ENCODE measurements at places on chromosomes 12 and 14.

DNA sequence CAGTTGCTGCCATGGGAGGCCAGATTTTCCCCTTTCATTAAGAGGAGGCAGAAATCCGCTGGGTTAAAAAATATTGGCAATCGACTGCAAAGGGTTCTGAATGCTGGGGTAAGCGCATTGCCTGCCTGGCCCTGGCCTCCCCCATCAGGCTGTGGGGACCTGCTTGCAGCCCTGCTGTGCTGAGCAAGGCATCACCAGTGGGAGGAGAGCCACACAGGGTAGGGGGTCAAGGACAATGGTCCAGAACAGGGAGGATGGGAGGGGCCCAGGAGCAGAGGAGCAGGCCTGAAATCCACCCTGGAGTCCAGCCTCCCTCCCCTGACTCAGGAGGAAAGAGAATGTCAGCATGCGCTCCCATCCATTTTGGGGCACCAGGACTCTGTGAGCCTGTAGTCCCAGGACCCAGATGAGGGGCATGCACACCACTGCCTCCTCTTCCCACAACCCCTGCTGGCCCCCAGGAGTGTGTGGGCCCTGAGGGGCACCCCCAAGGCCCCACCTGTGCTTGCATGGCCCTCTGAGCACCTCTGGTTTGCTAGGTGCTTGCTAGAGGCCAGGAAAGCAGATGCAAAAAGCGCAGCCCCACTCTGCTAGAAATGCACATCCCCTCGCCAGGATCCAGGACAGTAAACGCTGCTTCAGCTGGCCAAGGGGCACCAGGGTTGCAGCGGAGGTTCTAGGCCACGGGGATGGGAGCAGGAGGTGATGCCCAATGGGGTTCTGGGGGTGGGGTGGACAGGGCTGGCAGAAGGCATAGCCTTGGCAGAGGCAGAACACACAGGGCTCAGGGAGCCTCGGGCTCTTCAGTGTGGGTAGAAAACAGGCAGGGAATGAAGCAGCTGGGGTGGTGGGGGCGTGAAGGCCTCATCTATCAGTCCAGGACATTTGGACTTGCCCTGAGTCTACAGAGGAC is 14.6 kb downstream of the TESC start:
- no peak for DNase-seq

GRCh38 chr14:20428010-20428365 is 8.0 kb downstream of the KLHL33 start:
- no peak for DNase-seq

DNA sequence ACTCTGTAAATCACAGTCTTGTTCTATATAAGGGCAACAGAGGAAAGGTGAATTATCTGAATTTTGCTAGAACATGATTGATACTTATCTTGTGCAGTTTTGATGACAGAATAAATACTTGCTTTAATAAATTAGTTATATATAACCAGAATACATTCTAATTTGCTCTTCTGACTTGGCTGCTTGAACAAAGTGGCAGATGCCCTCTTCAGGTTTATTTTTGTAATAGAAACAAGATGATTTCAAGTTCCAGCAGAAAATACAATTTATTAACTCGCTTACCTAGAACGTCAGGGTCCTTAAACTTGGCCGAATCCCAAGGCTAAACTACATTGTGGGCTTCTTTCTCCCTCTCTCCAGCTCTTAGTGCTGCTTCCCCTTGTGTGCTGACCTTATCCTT is 57.6 kb upstream of the SSTR1 start:
- no peak for DNase-seq

DNA sequence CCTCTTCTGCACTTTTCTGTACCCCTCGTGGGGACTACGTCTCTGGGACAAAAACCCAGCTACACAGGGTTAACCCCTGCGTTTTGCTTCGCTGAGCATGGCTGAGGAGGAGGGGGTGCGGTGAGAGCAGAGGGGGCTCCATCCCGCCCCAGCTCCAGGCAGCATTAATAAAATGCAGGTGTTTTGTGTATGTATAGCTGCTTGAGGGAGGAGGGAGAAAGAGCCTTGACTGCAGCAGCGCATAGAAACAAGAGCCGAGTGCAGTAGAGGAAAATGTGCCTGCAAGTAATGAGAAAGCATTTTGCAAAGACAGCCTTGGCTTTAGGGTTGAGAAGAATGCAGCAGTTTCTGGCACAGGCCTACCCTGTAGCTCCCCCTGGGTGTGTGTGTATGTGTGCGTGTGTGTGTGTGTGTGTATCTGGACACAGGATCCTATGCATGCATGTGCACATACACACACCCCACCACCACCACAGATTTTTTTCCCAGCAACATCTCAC is 103.9 kb downstream of the ZFP36L1 start:
- DNase-seq = no peak

DNA sequence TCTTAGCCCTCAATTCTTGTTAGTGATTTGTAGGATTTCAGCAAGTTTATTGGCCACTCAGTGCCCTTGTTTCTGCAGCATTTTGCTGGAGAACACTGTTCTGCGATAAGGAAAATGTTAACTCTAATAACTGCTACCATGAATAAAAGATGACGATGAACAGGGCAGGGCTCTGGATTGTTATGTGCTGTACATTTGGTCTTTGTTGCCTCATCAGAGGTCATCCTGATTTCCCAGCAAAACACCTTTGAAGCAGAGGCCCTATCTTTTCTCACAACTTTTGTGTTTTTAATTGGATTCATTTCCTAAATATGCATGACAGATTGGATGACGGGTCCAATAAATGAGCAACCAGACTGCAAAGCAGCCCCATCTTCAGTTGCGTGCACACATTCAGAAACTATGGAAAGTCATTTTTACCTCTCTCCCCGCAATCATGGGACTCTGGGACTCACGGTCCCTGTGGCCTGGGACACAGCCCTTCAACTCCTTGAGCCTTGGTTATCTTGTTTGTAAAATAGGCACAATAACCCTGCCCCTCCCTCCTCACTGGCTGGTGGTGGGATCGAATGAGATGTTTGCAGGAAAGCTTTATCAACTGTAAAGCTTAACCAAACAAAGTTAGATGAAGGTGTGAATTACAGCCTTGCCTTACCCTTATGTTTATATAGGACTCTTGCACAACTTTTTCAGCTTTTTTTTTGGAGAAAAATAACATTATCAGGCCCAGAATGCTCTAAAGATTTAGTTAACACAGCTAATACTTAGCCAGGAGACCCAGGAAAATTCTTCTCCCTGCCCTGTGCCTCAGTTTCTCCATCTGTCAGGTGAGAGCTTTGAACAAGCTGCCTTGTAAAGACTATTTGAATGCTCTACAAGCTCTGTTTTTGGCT is 45.4 kb downstream of the RPH3A start:
- no peak for DNase-seq

DNA sequence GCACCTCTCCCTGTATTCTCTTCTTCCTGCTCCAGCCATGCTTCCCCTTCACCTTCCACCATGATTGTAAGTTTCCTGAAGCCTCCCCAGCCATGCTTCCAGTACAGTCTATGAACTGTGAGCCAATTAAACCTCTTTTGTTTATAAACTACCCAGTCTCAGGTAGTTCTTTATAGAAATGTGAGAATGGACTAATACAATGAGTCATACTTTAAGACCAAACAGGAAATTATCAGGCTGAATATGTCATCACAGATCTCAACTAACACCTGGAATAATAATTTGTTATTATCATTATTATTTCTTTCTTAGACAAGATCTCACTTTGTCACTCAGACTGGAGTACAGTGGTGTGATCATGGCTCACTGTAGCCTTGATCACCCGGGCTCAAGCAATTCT is 85.4 kb downstream of the KCNMB4 start:
- DNase-seq = no peak

DNA sequence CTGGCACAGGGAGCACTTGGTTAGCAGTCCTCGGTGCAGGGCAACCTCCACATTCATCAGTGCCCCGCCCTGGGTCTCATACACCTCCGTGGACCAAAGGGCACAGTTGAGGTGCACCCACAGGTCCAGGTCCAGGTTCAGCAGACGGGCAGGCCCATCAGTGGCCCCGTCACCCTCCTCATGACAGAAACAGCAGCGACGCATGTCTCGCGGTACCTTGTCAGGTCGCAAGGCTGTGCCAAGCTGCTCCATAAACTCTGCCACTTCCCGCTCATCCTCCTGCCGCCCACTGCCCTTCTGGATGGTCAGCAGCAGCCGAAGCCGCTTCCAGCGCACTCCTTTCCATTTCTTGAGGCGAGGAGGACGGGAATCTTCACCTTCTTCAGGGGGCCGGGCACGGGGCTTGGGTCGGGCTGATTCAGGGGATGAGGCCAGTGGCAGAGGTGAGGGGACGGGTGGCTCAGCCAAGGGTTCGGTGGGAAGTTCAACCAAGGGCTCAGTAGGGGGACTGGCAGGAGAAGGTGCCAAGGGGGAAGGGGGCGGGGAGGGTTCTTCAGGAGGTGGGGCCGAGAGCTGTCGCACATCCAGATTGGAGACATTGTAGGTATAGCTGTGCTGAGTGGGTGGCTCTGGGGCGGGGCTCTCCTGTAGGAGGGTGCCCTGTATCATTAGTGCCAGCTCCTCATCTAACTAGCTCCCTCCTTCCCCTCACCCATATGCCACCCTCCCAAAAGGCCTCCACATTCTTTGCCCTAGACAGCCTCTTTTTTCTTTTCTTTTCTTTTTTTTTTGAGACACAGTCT is 8.3 kb upstream of the PRKAG1 start:
- DNase-seq = no peak

DNA sequence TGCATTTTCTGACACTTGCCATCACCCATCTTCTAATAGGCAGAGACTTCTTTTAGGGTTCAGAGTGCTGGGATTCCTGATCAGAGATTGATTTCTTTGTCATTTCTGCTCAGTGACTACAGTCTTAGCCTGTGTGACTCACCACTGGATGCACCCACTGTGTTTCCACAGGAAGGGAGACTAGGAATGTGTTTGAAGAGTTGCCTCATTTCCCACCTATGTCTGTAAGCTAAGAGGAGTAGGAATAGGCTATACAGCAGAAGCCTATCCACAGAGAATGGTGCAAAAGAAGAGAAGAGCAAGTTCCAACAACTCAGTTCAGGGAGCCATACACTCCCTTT is 60.2 kb upstream of the ACTN1 start:
- no peak for DNase-seq

GRCh38 chr12:47989023-47989417 is 15.3 kb downstream of the COL2A1 start:
- DNase-seq = no peak

DNA sequence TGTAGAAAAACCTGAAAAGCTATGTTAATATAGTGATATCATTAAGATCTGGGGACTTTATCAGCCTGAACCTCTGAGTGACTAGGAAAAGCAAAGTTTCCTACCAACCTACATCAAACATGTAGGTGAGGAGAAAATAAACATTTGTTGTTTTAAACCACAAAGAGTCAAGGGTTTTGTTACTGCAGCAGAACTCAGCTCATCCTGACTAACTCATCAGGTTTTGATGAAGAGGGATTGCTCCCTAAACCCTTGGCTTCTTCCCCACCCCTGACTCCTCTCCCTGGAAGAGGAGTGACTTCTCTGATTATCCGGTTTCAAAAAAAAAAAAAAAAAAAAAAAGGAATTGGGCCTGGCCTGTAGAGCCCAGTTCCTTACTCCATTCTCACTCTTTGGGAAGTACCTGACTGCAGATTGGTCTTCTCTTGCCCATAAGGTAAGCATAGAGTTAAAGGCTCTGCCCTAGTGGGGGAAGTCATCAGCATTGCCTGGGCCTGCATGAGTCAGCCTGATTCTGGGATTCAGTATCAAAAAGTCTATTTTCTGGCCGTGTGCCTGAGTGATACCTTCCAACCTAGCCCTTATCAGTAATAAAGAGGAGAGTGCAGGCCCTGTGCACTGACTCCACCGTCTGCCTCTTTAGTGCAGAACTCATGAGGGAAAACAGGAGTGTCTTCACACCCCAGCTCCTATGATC is 16.9 kb downstream of the BDKRB1 start:
- DNase-seq = no peak

GRCh38 chr12:12506496-12506890 is 56.2 kb downstream of the DUSP16 start:
- no peak for DNase-seq

- no peak for DNase-seq
Observed at GRCh38 chr12:12249216-12250050, 17.4 kb downstream of the LRP6 start.

DNA sequence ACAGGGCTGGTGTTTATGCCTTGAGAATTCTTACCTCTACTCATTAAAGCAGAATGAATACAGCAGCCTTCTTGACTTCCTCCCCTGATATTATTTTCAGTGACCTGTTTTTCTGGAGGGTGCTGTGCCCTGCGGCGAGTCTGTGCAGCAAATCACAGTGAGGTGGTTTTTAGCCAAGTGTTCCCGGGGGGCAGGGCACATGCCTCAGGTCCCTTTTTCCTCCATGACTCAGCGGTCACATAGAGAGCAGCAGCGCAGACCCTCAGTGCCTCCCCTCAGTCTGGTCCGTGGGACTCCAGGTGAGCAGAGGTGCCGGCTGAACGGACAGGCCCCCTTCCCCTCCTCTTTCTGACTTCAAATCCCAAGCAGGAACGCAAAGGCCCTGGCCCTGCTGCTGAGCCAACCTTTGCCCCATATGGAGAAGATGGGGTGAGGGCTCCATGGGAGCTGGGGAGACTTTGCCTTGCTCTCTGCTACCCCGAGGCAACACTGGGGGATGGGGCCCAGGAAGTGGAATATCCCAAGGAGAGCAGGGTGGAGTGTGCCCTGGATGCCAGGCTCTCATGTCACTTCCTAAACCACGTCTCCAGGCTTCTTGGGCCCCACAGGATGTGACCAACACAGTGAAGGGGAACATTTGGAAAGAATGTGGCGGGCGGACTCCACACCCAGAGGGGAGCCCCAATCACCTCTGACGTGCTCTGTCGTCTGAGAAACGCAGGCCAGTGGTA is 90.0 kb downstream of the DHRS2 start:
- DNase-seq = no peak

- no peak for DNase-seq
Observed at GRCh38 chr14:21063479-21063878, 5.9 kb downstream of the RNASE8 start.

DNA sequence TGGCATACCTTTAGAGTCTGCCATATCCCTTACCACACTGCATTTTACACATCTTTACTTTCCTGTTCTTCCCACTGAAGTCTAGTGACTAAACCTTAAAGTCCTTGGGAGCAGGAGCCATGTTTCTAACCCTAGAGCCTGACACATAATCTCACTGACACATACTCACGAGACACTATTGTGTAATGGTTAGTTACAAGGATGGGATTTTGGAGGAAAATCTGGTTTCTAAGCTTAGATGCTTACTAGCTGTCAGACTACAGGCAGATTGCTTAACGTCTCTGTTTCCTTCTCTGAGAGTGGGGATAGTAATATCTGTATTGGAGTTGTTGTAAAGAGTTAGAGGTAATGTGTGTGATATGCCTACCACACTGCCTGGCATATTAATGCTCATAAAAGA is 6.2 kb upstream of the DYRK4 start:
- no peak for DNase-seq

DNA sequence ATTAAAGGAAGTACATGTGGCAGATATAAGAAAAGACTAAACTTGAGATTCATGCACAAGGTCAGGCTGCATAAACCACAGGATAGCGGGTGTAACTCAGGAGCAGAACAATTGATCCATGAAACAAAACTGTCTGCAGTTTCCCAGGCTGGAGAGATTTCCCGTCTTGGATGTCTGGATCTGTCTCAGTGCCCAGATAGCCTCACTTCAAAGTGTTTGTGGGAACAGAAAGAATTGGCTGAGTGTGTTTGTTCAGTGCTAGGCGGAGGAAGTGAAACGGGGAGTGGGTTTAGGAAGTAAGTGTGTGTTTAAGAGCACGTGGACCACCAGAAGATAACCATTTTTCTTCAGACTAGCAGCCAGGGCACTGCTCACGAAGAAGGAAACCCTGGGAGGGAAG is 1.4 kb upstream of the RNASE10 start:
- DNase-seq = no peak

All from cortex of kidney (tissue), 1 donor.